ENCODE measurements at places on chromosomes 5 and 9.

DNA sequence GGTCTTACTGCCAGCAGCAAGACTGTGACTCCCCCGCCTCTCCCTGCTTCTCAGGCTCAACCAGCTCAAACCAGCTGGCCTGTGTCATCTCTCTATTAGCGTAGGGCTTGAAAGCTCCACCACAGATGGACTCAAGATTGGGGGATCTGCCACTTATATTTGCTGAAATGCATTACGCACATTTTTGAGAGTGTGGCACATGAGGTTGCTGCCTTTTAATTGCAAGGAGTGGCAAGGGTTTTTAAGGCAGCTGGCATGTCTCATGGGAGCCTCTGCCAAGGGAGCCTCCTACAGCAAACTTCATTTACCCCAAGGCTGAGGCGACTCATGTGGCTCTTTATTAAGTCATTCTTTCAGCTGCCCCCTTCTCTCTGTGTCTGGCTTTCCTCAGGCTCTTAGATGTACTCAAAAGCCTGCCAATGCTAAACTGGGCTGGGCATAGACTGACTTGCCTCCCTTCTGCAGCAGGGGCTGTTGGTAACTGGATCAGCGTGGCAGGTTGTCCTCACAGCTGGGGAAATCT, 219.3 kb downstream of the SMARCA2 start:
- DNase-seq = no peak

GRCh38 chr9:14428781-14429230, 114.9 kb upstream of the NFIB start:
- peak; percentile 19 for DNase-seq

DNA sequence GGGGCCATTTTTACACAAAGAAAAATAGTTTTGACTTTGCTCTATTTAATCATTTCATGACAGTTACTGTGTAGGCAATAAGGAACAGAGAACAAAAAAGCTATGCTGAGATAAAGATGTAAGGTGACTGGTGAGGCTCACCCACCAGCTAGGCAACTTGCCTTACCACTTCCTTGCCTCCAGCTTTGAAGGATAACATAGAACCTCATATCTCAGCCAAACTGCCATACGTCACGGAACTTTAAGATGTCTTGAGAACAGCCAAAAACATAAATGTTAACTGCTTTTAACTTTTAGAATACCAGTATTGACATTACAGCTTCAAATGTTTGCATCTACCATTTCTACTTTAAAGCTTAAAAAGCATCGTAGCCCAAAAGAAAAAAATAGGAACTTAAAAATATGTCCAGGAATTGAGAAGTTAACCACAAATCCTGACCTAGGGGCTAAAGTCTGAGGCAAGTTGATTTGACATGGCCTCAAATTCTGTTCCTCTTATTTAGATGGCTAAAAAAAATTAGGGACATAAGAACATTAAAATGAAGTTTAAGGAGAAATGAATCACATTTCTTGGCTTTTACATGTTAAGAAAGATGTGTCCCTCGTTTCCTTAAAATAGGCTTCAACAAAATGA, 7.7 kb upstream of the GCNT4 start:
- peak; percentile 72 for DNase-seq

GRCh38 chr9:98873951-98874371, 66.5 kb downstream of the GALNT12 start:
- no peak for DNase-seq

DNA sequence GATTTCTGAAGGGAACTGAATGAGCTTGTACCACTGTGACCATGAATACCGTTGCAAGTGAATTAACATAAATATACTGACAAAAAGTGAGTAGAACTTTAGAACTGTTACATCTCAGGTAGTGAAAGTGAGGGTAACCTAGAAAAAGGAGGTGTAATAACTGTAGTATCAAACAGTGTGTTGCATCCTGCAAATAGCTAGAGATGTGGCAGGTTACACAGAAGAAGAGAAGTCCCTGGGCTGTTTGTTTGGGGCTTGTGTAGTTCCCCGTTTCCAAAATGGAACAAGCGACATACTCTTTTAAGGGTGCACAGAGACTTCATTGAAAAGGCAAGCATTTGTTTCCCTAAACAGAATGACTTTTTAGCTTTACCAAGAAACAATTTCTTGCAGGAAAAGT, 214.8 kb downstream of the NR3C1 start:
- no peak for DNase-seq

- DNase-seq = no peak
Observed at GRCh38 chr5:123365156-123365555, 58.0 kb downstream of the CEP120 start.

DNA sequence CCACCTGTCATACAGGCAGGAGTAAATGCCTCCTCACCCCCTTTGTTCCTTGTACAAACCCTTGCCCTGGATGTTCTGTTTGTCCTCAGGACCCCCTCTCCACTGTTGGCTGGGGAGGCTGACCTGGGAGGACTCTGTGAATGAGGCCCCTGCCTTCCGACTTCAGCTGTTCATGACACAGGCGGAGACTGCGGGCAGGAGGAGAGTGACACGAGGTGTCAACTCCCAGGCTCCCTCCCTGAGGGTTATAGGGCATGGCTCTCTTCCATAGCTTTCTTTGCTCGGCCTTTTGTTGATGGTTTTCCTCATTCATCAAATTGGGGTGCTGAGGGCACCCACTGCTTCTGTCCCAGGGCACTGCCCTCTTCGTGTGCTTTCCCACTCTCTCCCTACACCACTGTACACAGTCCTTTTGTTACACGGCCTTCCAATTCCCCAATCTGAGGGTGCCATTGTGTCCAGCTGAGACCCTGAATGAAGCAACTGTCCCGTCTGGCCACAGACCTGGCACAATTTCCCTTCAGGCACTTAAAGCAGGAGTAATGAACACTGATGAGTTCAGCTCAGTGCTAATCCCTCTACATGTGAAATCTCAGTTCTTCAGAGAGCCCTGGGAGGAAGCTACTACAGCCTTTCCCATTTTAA, 33.8 kb downstream of the KCNIP1 start:
- no peak for DNase-seq

DNA sequence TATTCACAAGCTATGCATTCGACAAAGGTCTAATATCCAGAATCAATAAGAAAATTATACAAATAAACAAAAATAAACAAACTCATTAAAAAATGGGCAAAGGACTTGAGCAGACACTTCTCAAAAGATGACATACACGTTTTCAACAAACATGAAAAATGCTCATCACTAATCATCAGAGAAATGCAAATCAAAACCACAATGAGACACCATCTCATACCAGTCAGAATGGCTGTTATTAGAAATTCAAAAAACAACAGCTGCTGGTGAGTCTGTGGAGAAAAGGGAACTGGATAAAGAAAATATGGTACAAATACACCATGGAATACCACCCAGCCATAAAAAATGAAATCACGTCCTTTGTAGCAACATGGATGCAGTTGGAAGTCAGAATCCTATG, 45.1 kb upstream of the PUM3 start:
- DNase-seq = no peak

DNA sequence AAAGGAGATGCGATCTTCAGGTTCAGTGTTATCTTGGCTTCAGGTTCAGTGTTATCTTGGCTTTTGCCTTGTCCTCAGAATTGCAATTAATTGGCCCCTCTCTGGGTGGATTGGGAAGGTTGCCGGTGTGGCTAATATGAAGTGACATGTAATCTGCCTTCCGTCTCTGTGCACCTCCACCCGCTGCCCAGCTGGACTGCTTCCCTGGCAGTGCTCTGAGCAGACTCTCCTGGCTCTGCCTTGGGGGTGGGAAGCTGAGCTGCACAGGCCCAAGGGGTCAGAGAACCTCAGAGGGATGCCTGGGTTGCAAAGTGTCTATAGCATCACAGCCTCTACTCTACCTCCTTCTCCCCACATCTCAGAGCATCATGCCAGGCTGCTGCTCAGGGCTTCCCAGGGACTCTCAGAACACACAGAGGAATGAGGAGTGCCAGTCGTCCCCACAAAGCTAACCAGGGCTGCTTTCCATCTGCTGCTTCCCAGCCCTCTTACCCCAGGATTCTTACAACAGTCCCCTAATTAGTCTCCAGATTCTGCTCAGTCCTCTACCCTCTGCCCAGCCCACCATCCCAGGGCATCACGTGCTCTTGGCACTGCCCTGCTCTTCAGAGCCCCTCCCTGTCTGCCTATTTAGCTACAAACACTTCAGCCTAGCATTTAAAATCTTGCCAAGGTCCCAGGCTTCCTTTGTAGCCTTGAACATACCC, 54.4 kb upstream of the AFAP1L1 start:
- DNase-seq = no peak

Data from CD4-positive, alpha-beta T cell treated with Interleukin-10 for 1 hour (primary cell).